ENCODE measurements at places on chromosomes 13 and 19.

DNA sequence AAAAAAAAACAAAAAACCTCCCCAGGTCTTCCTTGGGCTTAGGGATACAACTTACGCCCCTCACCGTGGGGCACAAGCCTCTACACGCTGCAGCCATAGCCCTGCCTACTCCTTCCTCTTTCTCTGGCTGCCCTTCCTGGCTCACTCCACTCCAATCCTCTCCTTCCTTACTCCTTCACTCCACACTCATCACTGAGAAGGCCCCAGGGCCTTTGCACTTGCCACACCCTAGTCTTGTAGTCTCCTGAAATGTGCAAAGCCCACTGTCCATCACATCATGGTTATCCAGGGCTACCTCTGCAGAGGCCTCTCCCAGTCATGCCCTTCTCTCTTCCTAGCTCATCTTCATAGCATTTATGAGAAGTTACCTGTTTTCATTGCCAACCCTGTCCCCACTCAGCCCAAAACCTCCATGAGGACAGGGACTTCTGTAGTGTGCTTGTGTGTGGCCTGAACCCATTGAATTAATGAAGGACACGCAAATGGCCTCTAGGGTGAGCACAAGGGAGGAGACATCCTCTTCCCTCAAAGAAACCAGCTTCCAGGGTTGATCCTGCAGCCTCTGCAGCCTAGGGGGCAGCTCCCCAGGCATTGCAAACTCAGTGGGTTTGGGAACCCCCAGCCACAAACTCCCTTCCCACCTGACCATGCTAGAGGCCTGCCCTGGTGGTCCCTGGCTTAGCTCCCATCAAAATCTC lies 7.9 kb upstream of the HSH2D start:
- DNase-seq = no peak

DNA sequence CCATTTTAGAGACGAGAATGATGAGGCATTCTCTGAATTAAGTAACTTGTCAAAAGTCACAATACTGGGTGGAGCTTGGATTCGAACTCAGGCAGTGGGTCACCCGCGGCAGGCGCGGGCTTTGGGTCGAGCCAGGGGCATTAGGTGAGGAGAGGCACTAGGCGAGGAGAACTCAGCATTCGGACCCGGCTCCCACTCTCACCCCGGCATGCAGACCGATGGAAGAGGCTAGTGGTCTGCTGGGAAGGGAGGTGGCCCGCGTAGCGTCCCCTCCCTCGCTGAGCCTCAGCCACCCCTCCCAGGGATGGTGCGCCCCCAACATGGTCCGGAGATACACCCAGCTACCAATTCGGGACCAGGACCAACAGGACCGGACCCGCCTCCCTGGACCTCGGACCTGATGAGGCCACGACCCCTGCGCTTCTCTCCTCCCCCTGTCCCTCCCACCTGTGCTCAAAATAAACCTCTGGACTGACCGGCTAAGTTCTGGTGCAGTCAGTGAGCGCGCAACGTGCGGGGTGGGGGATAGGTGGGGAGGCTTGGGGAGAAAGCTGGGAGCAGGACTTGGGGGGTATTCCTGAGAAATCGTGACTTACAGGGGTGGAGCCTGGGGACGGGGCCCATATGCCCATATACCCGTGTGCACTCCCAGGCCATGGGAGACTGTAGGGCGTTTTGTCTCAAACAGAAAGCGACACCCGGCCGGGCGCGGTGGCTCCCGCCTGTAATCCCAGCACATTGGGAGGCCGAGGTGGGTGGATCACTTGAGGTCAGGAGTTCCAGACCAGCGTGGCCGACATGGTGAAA lies 1.3 kb upstream of the SNAPC2 start:
- no peak for DNase-seq

DNA sequence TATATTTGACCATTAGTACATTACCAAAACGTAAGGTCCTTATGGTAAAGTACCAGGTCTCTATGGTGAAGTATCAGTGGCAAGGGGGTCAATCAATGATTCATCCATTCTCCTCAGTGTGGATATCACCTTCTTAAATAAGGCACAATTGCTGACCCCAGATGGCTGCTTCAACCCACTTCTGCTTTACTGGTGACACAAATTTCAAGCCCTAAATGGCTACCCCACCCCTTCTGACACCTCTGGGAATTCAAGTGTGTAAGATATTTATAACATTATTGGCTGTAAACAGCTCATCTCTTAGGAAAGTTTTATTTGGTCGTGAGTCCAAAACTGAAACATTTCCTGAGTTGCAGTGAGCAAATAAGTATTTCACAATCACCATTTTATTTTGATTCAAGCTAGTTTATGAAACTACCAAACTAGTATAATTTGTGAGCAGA lies 7.9 kb upstream of the WBP4 start:
- no peak for DNase-seq

DNA sequence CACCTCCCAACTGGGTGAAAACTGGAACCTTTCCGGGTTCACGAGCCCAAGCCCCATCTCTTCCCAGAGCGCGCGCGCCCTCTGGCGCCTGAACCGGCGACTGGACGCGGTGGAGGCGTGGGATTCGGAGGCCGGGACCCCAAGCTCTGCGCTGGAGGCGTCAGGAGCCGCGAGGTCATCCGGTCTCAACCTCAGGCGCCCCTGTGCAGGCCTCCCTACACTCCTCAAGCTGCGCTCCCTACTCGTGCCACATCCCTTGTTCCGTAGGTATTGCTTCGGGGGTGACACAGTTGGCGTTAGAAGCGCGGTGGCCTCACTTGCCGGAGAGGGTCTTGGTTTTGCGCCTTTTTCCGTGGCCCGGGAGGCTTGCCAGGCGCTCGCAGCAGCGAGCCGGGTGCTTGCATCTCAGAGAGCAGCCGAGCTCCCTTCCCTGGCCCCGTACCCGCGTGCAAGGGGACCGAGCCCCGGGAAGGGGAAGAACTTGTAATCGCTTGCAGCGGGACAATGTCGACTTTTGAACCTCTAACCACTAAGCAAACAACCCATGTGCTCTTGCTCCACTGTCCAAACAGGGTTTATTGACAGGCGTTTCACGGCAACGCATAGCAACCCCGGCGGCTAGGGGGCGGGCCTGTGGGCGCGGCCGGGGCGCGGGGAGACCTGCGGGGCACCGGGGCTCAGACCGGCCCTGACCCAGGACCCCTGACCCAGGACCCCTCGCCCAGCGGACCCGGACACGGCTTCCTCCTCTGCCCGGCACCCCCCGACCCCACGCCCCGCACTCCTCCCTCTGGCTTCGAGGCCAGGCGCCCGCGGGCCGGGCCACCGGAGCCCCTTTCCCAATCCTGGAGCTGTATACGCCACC lies 8.5 kb downstream of the CDX2 start:
- DNase-seq = no peak

DNA sequence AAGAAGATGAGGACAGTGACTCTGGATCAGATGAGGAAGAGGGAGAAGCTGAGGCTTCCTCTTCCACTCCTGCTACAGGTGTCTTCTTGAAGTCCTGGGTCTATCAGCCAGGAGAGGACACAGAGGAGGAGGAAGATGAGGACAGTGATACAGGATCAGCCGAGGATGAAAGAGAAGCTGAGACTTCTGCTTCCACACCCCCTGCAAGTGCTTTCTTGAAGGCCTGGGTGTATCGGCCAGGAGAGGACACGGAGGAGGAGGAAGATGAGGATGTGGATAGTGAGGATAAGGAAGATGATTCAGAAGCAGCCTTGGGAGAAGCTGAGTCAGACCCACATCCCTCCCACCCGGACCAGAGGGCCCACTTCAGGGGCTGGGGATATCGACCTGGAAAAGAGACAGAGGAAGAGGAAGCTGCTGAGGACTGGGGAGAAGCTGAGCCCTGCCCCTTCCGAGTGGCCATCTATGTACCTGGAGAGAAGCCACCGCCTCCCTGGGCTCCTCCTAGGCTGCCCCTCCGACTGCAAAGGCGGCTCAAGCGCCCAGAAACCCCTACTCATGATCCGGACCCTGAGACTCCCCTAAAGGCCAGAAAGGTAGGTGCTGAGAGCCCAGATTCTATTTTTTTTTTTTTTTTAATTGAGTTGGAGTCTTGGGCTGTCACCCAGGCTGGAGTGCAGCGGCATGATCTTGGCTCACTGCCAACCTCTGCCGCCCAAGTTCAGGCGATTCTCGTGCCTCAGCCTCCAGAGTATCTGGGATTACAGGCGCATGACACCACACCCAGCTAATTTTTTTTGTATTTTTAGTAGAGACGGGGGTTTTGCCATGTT lies 2.3 kb downstream of the PPP1R15A start:
- DNase-seq = peak; percentile 20

DNA sequence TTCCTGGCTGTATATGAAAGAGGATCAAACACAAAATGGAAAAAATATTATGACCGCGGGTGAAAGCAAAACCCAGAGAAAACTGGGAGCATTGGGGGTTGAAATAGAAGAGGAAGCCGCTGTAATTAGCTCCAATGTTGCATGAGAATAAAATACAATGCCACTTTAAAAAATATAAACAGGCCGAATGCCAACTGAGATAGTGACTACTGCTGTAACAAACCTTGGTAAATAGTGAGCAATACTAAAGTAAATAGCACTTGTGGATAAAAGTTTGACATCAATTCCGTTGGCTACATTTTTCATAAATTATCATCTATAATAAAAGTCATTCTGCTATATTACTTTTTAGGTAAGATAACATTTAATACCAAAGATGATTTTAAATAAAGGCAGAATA lies 395.8 kb upstream of the MIR17HG start:
- DNase-seq = no peak

DNA sequence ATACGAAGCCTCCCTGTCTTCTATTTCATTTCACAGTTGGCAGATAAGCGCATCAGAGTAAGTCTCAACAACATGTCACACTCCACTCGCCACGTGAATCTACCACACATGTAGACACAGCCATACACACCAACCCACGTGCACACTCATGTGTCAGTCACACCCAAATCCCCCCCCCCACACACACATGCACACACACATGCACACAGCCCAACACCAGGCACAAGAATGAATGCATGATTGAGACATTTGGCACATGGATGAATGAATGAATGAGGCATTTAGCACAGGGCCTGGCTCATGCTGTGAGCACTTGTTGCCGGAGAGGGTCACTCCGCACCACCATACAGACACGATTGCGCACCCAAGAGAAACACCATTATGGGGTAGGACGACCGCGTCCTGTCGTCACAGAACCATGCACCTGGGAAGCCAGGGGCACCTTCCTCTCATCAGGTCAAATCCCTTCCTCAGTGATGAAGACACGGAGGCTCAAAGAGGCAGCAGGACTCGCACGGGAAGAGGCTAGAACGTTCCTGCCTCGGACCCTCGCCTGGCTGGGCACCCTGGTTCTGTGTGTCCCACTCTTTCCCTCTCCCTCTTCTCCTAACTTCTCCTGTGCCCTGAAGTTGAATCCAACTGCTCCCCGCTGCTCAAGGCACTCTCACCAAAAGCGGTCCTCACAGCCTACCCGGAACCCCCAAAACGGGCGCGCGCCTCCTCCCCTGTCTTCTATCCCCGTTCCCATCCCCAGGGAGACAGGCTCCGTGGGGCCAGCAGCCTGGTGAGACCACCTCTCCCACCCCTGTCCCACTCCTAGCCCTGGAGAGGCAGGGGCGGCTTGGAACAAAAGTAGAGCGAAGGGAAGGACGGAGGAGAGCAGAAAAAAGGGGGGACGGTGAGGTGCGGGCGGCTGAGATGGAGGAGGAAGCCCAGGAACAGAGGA lies 1.3 kb downstream of the MEIS3 start:
- DNase-seq = no peak

DNA sequence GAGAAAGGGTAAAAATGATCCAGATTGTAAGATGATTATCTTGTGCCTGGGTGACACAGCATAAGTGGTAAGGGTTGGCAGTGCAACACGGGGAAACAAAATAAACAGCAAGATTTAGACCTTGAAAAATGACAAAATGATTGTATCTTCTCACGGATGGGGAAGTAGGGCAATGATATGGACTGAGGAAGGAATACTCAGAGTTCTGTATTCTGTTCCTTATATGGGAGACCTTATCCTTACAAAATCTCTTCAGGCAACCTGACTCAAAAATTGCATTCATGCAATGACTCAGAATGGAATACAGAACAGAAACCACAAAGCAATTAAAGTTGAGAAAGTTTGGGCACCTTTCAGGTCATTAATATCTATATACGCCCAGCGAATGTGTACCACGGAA lies 149.0 kb downstream of the HS6ST3 start:
- DNase-seq = peak; percentile 11

GRCh38 chr13:109968876-109969577 lies 182.6 kb upstream of the IRS2 start:
- no peak for DNase-seq

- no peak for DNase-seq
Observed at GRCh38 chr19:5091018-5091683, 122.2 kb downstream of the KDM4B start.

GRCh38 chr19:10079031-10079453 lies 7.1 kb upstream of the SHFL start:
- no peak for DNase-seq

- DNase-seq = peak; percentile 77
Observed at GRCh38 chr19:49506575-49507105, 5.8 kb upstream of the FCGRT start.

GRCh38 chr13:22278336-22278929 lies 607.6 kb downstream of the FGF9 start:
- peak; percentile 25 for DNase-seq

DNA sequence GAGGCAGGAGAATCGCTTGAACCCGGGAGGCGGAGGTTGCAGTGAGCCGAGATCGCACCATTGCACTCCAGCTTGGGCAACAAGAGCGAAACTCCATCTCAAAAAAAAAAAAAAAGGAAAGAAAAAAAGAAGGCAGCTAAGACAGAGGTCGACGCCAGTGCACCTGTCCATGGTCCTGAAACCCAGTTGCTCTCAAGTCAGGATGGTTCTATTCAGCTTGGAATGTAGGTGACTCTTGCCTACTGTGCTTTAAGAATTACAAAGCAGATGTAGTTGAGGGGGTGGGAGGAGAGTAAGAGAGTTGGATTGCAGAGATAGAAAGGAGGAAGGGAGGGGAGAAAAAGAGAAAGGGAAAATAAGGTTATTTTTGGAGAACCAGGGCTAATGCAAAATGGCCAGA lies 18.7 kb downstream of the CACNG7 start:
- peak; percentile 36 for DNase-seq

DNA sequence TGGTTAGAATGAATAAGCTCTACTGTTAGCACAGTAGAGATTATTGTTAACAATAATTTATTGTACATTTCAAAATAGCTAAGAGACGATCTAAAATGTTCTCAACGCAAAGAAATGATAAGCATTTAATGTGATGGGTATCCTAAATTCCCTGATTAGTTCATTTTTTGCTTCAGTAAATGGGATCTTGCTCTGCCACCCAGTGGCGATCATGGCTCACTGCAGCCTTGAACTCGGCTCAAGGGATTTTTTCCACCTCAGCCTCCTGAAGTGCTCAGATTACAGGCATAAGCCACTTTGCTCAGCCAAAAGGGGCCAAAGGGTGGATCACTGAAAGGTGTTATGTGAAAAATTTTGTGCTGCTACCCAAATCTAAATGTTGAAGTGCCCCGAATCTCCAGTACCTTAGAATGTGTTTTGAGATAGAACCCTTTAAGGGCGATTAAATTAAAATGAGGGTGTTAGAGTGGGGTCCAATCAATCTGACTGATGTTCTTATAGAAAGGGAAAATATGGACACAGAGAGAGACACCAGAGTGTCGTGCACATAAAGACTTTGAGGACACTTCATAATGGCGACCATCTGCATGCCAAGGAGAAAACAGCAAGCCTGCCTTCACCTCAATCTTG lies 31.5 kb upstream of the ZNF766 start:
- peak; percentile 30 for DNase-seq

- no peak for DNase-seq
Observed at GRCh38 chr19:46745521-46746280, at the start of gene FKRP. FKRP (plus strand) TSS chr19:46746057; CDS start chr19:46755451, 9,394 bp downstream.

- DNase-seq = no peak
Observed at GRCh38 chr13:79781829-79782540, 301.0 kb downstream of the NDFIP2 start.

Data from T-helper 2 cell (primary cell).